Neural crest cell (in vitro differentiated cells): ENCODE measurements at places on chromosomes 4 and X.

DNA sequence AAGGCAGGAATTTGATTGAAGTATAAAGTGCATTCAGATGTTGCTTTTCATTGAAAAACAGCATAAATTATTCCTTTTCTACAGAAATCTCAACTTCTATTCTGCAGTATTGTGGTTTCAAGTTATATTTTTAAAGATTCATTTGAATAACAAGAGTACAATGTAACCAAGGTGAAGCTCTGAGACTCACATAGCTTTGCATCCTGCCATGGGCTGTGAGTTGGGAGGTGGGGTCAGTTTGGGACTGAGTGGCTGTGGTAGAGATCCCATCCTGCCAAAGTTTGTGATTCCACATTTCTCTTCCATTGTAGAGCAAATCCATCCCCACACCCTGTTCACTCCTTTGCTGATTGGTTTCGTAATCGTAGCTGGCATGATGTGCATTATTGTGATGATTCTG, 69.2 kb downstream of the KIT start:
- no peak for DNase-seq

- DNase-seq: no peak
These were observed 37.3 kb downstream of the CASP6 start for GRCh38 chr4:109665783-109666485.

GRCh38 chrX:29518100-29518499, 697.3 kb upstream of the MAGEB2 start:
- no peak for DNase-seq

- no peak for DNase-seq
These were observed 153.0 kb downstream of the DCLK2 start for GRCh38 chr4:150231107-150231770.

DNA sequence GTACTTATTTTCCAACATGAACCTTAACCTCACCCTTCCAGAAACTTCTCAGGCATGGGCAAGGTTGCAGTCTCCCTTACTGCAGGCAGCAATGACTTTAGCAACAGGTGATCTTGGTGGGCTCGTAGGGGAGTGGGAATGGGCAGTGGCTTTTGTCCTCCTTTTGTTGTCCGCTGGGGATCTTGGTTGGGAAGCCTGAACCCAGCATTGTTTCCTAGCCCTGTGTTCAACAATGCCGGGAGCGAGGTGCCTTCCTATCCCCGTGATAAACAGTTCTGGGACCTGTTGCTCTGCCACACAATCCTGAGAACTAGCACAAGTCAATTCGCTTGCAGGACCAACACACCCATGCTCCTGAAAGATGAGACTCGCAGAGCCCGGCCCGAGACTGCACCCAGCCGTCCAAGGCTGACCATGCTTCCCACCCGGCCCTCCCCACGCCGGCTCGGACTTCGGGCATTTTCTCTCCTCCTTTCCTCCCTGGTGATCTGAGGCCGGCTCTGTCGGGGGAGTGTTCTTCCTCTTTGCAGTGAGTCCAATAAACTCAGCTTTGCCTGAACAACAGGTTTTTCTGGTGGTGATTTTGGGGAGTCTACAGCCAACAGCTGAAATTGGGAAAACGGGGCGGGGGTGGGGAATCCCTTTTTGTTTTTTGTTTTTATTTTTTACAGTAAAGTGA, 20.2 kb downstream of the IRAK1 start:
- DNase-seq: no peak

DNA sequence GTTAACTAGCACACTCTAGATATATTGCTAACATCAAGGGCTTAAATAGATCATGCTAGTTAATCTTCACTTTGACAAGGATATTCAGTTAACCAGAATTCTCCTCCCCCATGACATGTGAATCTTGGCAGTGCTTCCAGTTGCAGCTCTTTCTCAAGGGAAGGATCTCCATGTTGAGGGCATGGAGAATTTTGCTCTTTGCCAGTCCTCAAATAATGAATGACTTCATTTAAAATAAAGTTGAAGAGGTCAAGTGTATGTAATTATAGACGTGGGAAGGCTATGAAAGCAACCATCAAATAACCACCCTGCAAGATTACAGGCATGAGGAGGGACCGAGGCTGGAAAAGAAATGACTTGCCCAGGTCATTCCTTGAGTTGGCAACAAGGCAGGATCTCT, 87.3 kb upstream of the CPEB2 start:
- no peak for DNase-seq
